ENCODE measurements at places on chromosomes 12 and 14.

- no peak for DNase-seq
These were observed 256.9 kb downstream of the RAD51B start for GRCh38 chr14:68076451-68076850.

GRCh38 chr12:16261944-16262475 is 15.5 kb downstream of the SLC15A5 start:
- DNase-seq = no peak

DNA sequence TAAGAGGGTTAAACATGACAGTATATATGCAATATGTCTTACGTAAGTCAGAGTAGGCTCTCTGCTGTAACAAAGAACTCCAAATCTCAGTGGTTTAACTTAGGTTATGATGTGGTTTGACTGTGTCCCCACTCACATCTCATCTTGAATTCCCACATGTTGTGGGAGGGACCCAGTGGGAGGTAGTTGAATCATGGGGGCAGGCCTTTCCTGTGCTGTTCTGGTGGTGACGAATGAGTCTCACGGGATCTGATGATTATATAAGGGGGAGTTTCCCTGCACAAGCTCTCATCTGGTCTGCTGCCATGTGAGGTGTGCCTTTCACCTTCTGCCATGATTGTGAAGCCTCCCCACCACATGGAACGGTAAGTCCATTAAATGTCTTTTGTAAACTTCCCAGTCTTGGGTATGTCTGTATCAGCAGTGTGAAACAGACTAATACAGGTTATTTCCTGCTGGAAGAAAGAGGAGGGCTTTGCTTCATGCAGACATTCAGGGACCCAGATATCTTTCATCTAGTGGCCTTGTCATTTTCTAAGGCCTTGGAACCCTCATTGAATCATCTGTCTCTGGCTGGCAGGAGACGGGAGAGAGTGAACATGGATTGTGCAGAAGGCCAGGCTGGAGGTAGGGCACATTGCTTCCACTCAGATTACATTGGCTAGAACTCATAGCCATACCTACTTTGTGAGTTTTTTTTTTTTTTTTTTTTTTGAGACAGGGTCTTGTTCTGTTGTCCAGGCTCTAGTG is 96.1 kb downstream of the CRADD start:
- no peak for DNase-seq

- DNase-seq = no peak
These were observed 24.7 kb upstream of the OR6J1 start for GRCh38 chr14:22668863-22669262.

DNA sequence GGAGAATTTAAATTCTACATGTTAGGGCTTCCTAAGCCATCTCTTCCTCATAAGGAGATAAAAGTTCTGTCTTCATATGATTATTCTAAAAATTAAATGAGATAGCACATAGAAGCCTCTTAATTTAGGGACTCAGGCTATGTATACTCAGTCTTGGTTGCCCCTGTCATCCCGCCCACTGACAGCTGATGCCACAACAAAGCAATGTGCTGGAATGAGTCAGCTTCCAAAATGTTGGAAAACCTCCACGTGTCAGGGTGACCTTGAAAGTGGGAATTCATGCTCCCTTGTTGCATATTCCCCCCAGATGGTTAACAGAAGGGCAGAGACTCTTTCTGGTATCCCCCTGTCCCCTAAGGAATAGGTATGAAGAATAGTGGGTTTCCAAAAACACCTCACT is 238.0 kb upstream of the DDHD1 start:
- DNase-seq = no peak
